ENCODE measurements at places on chromosomes 16 and 17.
A peak's percentile ranks its signal among the peaks of the same experiment; 100 is the strongest.

DNA sequence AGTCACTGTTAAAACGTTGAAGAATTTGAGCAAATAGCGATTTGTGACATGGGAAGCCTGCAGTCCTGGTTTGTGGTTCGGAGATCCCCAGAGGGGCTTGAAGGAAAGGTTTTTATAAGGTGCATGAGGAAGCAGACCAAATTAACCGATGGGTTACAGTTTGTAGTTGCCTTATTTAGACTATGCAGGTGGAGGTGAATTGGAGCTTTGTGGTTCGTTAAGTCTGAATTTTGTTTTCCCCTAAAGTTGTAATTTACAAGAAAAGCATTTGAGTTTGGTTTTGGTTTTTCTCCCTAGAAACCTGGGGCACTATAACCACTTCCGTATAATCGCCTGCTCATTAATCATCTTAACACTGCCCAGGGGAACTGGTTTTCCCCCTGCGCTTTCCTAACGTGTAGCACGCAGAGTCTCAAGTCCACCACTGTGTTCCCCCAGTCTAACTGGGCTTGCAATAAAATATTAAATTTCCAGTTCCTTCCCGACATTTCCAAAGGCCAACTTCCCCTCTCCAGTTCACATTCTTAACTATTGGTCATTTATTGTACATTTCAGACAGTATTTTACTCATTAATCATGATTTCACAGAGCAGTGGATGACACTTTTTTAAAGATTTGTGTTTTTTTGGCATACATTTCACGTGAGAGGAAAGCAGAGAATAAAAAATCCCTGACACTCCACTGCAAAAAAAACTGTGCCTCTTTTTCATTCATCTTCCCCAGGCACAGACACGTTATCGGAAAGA lies 932 bp downstream of the ZNF267 start:
- DNase-seq, result peak; percentile 93

DNA sequence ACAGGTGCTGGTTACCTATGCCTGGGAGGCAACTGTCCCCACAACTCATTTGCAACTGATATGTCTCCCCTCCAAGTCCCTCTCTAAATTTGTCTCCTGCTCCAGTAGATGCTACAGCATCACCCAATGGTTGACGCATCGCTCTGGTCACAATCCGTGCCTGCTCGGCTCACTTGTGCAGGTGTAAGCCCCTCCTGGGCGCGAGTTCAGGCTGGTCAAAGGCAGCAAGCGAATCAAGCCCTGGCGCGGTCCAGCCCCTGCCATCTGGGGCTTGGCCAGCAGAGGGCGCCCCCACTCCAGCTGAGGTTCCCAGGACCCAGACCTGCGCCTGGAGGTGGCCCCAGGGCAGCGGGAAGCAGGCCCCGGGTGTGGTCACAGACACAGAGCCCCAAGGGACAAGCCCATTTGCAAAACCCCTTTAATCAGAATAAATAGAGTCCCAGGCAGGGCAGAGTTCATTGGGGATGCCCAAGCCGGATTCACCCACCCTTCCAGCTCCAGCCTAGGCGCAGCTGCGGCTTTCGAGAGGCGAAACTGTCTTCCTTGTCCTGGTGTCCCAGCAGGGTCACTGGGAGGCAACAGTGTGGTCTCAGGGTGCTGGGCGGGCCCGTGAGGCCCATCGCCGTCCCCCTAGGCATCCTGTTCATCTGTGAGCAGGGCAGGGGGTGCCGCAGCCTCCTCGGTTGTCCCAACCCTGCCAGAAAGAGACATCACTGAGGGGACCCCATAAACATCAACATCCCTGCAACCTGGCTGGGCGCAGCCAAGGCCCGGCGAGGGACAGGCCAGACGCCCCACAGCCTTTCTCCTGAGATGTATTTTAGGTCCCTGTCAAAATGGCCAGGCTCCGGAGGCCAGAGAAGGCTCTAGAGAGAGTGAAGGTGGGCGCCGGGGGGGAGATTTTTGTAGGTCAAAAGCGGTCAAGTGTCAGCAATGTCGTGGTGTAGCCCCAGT lies 15.8 kb downstream of the TMC6 start:
- peak; percentile 56 for DNase-seq

DNA sequence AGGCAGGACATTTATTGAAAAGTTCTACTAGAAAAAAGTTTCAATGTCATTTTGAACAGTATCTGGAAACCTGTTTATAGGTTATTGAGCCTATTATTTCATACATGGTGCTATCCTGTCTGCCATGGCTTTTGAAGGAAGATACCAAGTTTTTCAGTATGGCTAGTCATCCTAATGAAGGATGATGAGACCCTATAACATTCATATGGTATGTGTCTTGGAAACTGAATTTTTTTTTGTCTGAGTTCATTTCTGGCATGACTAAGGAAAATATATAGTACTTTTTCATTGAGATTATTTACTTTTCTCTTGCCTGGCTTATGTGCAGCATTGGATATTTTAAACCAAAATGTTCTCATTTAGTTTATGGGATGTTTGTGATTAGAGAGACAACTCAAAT lies 30.2 kb downstream of the CLTC start:
- DNase-seq, result no peak

GRCh38 chr16:54986409-54986808 lies 55.7 kb downstream of the IRX5 start:
- no peak for DNase-seq

GRCh38 chr16:52494621-52495020 lies 52.3 kb downstream of the TOX3 start:
- no peak for DNase-seq

DNA sequence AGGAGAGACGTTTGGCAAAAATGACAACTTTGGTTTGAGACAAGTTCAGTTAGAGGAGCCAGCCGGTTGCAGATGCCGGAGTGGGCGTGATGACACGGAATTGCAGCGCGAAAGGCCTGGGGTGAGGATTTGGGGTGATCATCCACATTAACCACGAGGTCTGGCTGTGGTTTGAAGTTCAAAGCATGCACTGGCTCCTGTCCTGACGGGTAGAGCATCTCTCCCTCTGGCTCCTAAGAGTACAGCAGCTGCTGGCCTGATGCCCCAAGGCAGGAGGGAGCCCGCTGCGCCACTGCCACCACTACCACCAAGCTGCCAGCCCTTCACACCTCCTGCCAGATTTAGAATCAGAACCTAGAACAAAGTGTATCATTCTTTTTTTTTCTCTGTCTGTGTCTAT lies 3.7 kb downstream of the RHBDL3 start:
- DNase-seq, result no peak

GRCh38 chr17:76360461-76360860 lies 6.7 kb upstream of the PRPSAP1 start:
- no peak for DNase-seq

- no peak for DNase-seq
Observed at GRCh38 chr16:65808790-65809189, 557.7 kb upstream of the CDH5 start.

- DNase-seq, result no peak
Observed at GRCh38 chr16:21060027-21060510, 90.6 kb downstream of the DNAH3 start.

- no peak for DNase-seq
Observed at GRCh38 chr17:50283714-50284113, 9.4 kb downstream of the TMEM92 start.

DNA sequence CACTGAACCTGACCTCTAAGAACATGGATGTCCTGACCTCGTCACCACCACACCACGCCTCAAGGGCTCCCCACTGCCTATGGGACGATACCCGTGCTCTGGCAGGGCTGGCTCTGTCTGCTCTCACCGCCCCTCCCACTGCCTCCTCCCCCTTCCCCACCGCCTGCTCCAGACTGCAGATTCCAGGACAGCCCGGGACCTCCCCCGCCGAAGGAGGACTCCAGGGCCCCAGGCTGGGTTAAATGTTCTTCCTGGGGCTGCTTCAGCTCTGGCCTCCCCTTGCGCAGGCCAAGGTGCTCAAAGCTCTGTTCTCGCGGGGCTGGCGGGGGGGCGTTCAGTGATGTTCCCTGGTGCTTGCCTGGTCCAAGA lies 3.1 kb downstream of the NPW start:
- no peak for DNase-seq

DNA sequence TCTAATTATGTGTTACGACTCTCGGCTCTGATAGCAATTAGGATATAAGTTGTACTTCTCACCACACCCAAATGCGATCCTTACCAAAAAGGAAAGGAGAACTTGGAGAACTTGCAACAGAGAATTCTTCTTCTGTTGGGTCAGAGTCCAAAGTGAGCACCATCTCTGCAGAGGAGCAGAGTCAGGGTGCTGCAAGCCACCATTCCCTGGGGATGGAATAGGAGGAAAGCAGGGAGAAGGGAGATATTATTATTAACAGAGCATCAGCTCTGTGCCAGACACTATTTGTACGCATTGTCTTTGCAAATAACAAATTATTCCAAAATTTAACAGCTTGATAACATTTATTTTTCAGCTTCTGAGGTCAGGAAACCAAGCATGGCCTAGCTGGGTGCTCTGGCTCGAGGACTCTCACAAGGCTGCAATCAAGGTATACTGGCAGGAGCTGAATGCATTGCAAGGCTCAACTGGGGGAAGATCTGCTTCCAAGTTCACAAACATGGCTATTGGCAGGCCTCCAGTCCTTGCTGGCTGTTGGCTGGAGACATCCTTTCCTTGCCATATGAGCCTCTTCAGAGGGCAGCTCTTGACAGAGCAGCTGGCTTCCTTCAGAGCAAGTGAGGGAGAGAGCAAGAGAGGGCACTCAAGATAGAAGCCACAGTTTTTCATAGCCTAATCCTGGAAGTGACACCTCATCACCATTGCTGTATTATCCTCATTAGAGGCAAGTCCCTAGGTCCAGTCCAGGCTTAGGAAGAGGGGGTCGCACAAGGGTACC lies 296.2 kb upstream of the CDH5 start:
- no peak for DNase-seq

- peak; percentile 38 for DNase-seq
Observed at GRCh38 chr17:61583242-61583641, 7.8 kb downstream of the NACA2 start.
